ENCODE measurements at places on chromosomes 2 and 18. TPM values are rescaled to one million over a fixed set of nuclear protein-coding genes. Genes with fewer than 3 reads are reported as not detected.

Gene GRHL1
- 13.7 TPM for total RNA-seq

Gene ASB18
- total RNA-seq: not detected

Gene UGT1A3
- total RNA-seq: not detected

Gene ANKRD30BL
- not detected for total RNA-seq

Gene EPHA4
- 33.5 TPM for total RNA-seq

DNA sequence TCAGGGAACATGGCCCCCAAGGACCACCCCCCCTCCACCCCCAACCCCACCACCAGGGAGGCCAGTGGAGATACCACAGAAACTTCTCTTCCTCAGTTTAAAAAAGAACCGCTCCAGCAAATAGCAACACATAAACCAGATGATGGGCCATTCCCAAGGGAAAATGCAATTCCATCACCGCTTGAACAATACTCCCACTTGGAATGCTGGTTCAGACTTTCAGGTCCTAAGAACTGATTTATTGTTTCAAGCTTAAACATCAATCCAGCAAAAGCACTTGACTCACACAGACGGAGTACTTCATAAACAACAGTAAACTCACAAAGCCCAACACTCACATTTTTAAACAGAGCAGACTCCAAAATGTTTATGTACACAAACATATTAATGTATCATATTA is 6.9 kb downstream of the HDAC4 start:
- no peak for DNase-seq

- no peak for DNase-seq
Observed at GRCh38 chr2:74696829-74697228, 42.8 kb downstream of the SEMA4F start.

GRCh38 chr2:33620-34019 is 12.7 kb downstream of the FAM110C start:
- peak; percentile 67 for DNase-seq

- no peak for DNase-seq
Observed at GRCh38 chr2:135218426-135218825, 166.3 kb downstream of the RAB3GAP1 start.

DNA sequence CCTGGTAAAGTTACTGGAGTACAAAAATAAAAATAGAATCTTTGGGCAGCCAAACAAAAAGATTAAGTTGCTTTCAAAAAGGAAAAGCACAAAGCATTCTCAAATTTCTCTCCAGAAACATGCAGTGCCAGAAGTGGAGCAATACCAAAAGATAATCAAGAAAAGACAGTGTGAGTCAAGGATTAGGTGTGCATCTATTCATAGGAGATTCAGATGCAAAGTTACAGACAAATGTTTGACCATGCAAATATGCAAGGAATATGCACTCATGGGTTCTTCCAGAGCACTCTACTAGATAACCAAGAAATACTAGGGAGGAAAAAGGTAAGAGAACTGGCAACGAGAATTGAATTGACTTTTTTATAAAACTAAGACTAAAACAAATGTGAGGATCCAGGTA is 51.8 kb upstream of the CDH20 start:
- no peak for DNase-seq

GRCh38 chr2:159971365-159972152 is 90.9 kb downstream of the PLA2R1 start:
- DNase-seq: no peak

All from upper lobe of left lung (tissue), 6 donors.